ENCODE measurements at places on chromosomes 5 and 9. TPM values are rescaled to one million over a fixed set of nuclear protein-coding genes. Genes with fewer than 3 reads are reported as not detected.

The CIZ1 gene
- 167 TPM for polyA plus RNA-seq

- no peak for DNase-seq
Measured at GRCh38 chr9:126454795-126455194, 128.2 kb downstream of the MVB12B start.

DNA sequence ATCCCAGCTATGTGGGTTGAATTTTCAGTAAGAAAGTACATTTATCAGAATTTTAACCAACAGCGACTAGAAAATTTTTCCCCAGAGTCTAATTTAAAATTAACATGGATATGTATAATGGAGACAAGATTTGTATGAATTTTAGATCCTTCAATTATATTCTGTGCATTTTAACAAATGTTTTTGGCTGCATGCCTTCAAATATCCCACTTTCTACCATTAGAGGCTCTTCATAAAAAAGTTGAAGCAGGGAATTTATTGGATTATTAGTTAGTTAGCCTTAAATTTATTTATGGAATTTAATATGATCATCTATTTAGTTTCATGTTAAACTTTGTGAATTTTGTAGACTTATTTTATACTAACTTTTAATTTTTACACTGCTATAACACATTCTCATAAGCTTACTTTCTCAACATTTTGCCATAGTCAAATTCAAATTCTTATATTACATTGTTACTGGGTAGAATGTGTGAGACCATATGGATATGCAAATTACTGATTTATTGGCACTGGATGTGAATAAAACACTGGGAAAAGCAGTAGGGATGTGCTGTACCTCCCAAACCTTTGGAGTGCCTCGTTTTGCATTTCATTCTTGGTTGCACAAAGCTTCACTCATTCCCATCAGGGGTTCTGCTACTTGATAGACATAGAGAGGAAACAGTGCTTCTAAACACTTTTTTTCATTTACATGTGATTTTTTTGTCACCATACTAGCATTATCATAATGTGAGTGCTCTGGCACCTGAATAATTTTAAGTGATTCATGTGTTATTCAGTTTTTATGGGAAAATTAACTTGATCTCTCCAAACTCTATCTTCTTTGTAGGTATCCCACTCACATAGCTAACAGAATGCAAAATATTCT is 491.8 kb upstream of the COX7C start:
- peak; percentile 97 for DNase-seq

DNA sequence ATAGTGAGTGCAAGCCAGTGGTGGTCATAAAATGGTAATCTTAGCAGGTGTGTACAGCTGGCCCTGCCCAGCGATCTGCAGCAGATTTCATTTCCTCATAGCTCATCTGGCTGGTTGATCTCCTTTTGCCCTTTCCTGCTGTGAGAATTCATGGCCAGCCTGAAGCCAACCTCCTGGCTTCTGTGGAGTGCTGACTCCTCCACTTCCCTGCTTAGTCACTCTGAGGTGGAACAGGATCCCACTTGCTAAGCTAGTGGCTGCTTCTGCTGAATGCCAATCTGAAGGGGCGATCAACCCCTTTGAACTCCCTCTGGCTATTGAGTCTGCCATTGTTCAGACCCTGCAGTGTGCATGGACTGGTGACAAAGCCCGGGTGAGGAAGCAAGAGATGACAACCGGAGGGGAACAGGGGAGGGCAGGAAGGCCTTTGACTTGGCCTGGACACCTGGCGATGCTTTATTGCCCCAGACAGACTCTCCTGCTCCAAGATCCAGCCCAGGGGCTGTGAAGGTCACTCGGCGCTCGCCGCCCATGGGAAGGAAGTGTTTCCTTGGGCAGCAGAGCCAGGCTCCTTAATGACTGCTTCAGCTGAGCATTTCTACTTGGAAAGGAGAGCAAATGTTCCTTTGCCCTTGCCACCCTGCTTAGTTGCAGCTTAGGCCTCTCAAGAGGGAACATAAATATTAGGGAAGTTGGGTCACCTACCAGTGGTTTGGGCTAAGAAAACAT is 341.1 kb downstream of the ZSWIM6 start:
- DNase-seq: no peak

DNA sequence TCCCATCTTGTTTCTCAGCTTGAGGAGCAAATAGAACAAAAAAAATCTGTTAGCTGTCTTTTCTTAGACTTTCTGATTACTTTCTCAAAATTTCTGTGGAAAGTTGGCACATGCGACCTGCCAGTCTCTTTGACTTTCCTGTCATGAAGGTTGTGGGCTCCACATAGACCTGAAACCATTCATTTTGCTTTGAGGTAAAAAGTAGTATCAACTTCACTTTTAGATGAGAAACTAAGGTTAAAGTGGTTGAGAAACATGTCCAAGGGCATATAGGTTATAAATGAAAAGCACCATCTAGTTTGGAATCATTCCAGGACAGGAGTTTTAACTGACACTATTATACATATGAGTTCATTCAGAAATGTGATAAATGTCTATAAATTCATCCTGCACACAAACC is 42.7 kb downstream of the ST8SIA4 start:
- DNase-seq: no peak

DNA sequence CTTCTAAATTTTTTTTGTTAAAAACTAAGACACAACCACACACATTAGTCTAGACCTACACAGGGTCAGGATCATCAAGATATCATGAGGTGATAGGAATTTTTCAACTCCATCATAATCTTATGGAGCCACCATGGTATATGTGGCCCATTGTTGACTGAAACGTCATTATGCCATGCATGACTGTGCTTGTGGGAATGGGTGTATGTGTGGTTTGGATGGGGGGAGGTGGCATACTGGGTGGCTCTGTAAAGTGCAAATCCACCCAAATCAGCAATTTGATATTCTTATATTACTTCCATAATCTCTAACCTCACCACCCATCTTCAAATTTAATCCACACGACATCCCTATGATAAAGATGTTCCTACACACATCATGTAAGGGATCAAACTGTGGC is 21.0 kb downstream of the ADRB2 start:
- DNase-seq: no peak

GRCh38 chr5:129664336-129664937 is 83.5 kb upstream of the MINAR2 start:
- DNase-seq: no peak

- DNase-seq: peak; percentile 60
Measured at GRCh38 chr9:120932086-120932823, 5.7 kb upstream of the TRAF1 start.

DNA sequence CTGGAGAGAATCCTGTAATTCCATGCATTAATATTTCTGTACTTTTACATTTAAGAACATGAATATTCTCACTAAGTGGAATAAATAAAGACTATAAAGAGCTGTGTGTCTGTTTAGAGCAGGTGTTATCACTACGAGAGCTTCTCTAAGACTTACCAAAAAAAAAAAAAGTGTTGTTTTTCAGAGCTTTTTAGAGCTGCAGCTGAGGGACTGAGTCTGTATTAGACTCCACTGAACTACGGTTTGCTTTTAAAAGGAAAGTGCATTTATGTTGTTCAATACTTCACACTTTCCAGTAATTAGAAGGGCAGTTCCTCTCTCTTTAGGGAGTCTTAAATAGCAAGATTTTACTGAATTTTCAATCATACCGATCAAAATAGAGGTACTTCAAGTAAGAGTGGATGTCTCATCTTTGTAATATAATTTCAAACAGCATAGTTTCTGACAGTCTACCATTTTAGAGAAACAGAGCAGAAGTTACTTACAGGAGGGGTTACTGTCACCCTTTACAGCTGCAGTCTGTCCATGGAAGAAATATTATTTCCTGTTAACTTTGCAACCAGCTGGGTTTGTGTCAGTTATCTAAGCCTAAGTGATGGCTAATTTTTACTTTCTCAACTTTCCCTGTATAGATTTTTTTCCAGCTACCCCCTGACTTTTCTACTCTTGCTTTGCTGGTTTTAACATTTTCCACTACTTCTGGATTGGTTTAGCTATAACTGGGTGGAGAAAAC is 2.4 kb downstream of the SYK start:
- DNase-seq: no peak

- no peak for DNase-seq
Measured at GRCh38 chr5:141848744-141849414, 29.3 kb downstream of the PCDH1 start.

DNA sequence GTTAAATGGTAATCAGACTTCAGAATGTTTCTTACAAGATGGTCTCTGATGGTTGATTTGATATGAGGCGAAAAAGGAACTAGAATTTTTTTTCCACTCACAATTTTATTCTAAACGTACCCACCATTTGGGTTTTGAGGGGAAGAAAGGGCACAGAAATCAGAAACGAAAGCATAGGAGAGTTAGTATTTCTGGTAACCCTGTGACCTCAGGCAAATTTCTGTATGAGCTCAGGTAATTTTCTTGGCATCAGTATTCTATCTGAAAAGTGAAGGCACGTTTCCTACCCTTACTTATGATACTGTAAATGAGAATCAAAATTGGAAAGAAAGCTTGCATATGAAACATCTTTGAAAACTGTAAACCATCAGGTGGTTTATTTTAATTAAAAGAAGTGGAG is 26.5 kb downstream of the TMEFF1 start:
- no peak for DNase-seq

DNA sequence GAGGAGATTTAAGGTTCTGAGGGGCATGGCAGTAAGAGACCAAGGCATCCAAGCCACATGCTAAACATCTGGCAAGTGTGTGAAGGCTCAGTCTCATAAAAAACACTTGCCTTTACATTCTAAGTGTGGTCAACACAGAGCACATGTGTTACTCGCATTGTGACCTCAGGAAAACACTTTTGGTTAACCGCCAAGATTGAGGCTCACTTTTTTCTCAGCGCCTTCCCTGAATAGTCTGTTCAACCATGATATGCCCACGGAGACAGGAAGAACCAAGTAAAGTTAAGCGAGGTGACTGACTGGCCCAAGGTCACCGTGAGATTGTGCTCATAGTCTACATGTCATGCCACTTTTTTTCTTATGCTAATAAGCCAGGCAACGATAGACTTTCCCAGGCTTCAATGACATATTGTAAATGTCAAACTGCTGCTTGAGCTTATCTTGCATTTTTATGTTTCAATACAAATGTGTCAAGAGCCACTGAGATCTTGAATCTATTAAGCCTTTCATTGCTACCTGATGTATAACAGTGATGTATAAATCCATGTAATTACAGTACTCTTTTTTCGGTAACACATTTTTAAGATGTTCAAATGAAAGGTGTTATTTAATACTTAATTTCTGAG is 21.1 kb upstream of the IL9 start:
- no peak for DNase-seq

DNA sequence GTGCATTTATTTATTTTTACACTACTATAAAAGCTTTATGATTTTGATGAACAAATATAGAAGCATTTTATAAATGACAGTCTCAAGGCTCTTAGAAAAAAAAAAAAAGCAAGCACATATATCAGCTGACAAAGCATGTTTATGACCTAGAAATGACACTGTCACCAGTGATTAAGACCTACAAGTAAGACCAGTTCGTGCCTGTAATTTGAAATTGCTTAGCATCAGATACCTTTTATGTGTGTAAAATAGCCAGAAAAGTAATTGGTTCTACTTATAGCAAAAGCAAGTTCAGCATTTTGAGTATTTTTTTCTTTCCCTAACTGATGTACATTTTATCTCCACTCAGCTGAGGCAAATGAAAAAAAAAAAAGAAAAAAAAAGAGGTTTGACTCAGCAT is 808.4 kb downstream of the CDH18 start:
- no peak for DNase-seq

GRCh38 chr5:79346420-79346824 is 110.5 kb downstream of the JMY start:
- DNase-seq: no peak

The FBP1 gene
- polyA plus RNA-seq: 34.7 TPM

DNA sequence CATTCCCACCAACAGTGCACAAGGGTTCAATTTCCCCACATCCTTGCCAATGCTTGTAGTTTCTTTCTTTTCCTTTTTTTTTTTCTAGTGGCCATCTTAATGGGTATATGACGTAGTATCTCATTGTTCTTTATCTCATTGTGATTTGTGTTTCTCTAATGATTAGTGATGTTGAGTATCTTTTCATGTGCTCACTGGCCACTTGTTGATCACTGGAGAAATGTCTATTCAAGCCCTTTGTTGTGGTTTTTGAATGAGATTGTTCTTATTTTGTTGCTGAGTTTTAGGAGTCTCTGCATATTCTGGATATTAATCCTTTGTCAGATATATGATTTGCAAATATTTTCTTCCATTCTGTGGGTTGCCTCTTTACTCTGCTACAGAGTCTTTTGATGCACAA is 1.6 kb upstream of the TMED9 start:
- no peak for DNase-seq

DNA sequence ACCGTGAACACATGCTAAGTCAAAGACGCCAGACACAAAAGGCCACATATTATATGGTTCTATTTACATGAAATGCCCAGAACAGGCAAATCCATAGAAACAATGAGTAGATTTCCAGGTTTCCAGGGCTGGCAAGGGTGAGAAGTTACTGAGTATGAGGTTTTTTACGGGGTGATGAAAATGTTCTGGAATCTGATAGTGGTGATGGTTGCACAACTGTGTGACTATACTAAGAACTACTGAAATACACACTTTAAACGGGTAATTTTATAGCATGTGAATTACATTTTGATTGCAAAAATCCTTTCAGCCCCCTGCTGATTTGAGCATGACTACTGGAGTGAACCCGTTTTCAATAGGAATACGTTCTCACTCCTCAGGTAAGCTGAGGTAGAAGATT is 46.7 kb upstream of the TBC1D9B start:
- DNase-seq: no peak

GRCh38 chr9:109447329-109448076 is 50.6 kb downstream of the PTPN3 start:
- DNase-seq: no peak

- no peak for DNase-seq
Measured at GRCh38 chr5:643351-643801, 31.2 kb downstream of the CEP72 start.

DNA sequence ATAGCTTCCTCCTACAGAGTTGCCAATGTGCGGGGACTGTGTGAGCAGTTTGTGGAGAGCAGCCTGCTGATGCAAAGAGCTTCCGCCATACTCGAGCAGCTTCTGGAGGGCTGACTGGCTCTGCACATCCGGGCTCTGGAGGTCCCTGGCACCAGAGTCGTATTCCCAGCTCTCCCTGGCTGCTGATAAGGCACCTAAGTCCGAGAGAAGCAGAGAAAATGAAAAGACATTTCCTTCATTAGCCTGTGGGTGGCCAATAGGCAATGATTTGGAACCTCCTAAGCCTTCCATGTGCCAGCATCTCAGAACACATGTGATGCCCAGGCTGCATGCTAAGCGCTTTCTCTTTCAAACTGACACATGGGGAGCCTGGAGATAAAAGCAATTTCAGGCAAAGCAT is 94.3 kb downstream of the TSSK1B start:
- no peak for DNase-seq

The CD274 gene
- polyA plus RNA-seq: 0.27 TPM

DNA sequence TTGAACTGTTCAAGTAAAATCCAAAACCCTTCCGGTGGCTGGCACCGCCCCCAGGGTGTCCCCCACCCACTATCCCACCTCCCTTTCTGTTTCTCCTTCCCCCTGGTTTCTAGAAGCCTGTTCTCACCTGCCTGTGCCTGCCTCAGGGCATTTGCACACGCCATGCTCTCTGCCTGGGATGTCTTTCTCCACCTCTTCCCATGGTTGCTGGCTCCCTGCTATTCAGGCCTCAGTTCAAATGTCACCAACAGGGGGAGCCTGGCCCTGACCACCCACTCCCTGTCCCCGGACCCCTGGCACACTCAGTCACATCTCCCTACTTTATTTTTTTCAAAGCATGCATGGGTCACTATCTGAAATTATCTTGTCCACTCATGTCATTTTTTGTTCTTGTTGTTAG is 39.9 kb upstream of the EEIG1 start:
- DNase-seq: no peak

The NDUFA8 gene
- 207 TPM for polyA plus RNA-seq

All from brain (organoid and tissue), 16 donors.